ENCODE measurements at places on chromosomes 1 and 21. TPM values are rescaled to one million over a fixed set of nuclear protein-coding genes. Genes with fewer than 3 reads are reported as not detected.

MYOC gene
- not detected for total RNA-seq

C1orf21 gene
- 5.1 TPM for total RNA-seq

HS2ST1 gene
- total RNA-seq, result 20.9 TPM

GRCh38 chr1:150321826-150322166, 463 bp downstream of the PRPF3 start:
- H3K27me3 ChIP-seq, result no peaks in the 10 kb centered on the region
- DNase-seq, result peak; percentile 22
- H3K4me3 ChIP-seq, result peak overlapping the region; percentile 100
- peaks cover 32% of the 10 kb centered on the region for H3K4me1 ChIP-seq
- peak overlapping the region; percentile 100 for H3K27ac ChIP-seq

GRCh38 chr1:160370561-160371345, 3.9 kb downstream of the NHLH1 start:
- DNase-seq, result no peak
- H3K36me3 ChIP-seq, result no peaks in the 10 kb centered on the region
- peaks cover 10% of the 10 kb centered on the region for H3K4me1 ChIP-seq
- H3K4me3 ChIP-seq, result no peak overlapping the region
- no peak overlapping the region for H3K27ac ChIP-seq
- peaks cover 3% of the 10 kb centered on the region for H3K27me3 ChIP-seq

DNA sequence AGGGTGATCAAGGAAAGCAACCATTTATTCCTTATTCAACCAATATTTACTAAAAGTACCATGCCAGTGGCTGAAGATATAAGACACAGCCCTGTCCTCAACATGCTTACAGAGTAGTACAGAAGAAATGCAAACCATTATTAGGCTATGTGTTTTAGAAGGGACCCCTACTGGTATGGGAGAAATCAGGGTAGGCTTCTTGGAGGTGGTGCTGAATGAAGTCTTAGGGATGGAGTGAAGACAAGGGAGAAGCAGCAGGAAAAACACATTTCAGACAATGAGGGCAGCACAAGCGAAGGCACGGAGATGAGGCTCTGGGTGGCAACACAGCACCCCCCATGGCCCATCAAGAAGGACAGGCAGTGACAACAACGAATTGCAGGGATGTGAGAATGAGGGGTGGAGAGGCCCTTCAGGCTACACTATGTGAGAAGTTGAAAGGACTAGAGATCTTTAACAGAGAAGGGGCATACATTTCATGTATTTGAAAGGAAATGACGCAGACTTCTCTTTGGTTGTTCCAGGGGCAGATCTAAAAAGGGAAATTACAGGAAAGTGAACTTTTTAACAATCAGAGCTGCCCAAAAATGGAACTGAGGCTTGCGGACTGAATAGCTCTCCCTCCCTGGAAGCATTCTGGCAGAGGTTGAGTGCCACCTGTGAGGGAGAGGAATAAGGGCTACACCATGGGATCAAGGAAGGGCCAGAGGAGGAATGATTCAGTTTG, 16.8 kb upstream of the CD58 start:
- DNase-seq, result no peak
- H3K27me3 ChIP-seq, result peaks cover 2% of the 10 kb centered on the region
- H3K4me1 ChIP-seq, result peaks cover 5% of the 10 kb centered on the region
- H3K4me3 ChIP-seq, result no peak overlapping the region
- H3K36me3 ChIP-seq, result no peaks in the 10 kb centered on the region

DNA sequence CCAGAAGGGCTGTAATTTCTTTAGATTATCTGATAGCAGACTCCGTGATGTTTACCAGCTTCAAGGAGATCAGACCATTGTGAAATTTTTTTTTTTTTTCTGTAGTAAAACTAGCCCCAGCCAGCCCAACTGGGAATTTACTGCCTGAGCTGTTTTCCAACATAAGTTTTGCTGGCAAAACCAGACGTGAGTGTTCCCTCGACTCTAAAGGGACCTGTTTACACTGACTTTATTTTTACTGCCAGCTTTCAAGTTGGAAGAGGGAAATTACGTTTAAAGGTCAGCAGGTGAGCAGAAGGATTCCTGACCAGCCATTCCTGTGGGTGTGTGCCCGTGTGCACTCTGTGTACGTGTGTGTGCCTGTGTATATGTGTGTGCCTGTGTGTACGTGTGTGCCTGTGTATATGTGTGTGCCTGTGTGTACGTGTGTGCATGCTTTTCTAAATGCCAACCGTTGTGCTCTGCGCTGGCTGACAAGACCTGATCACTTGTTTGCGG, 374 bp downstream of the MAB21L3 start:
- no peak overlapping the region for H3K4me3 ChIP-seq
- no peaks in the 10 kb centered on the region for H3K36me3 ChIP-seq
- H3K27me3 ChIP-seq, result peaks cover 15% of the 10 kb centered on the region
- no peak for DNase-seq
- H3K27ac ChIP-seq, result no peak overlapping the region
- H3K4me1 ChIP-seq, result no peaks in the 10 kb centered on the region

DNA sequence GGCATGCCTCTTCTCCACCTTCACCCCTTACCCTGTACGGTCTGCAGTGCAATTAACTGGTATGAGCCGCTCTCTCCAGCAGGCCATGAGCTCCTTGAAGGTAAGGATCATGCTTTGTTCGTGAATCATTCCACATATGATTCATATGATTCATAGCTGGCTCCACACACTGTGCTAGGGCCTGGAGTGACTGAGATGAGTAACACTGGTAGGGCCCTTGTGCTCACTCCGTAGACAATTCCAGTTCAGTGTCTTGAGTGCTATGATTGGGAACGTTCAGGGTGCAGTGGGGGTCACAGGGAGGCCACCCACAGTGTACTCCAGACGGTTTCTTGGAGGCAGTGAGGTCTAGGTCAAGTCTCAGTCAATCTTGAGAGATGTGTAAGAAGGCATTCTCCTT, 239.8 kb downstream of the LMX1A start:
- H3K36me3 ChIP-seq, result no peaks in the 10 kb centered on the region
- peaks cover 28% of the 10 kb centered on the region for H3K27me3 ChIP-seq
- H3K4me3 ChIP-seq, result no peak overlapping the region

GRCh38 chr1:67019121-67019520, 34.8 kb downstream of the SLC35D1 start:
- H3K36me3 ChIP-seq, result peaks cover 37% of the 10 kb centered on the region
- H3K4me1 ChIP-seq, result no peaks in the 10 kb centered on the region
- no peaks in the 10 kb centered on the region for H3K27me3 ChIP-seq
- H3K4me3 ChIP-seq, result no peak overlapping the region

- H3K27ac ChIP-seq, result no peak overlapping the region
- peaks cover 5% of the 10 kb centered on the region for H3K27me3 ChIP-seq
Observed at GRCh38 chr1:178572604-178573003, 59.7 kb downstream of the TEX35 start.

- H3K36me3 ChIP-seq, result peaks cover 31% of the 10 kb centered on the region
- H3K27ac ChIP-seq, result peak within 1 kb of the TSS; percentile 94
- DNase-seq, result peak; percentile 95
- H3K4me1 ChIP-seq, result peaks cover 55% of the 10 kb centered on the region
Observed at GRCh38 chr1:19485362-19486187, at the start of gene CAPZB. Gene CAPZB, minus strand, starts transcription at chr1:19485539. Its CDS starts 101 bp downstream, at chr1:19485438.

- peaks cover 29% of the 10 kb centered on the region for H3K36me3 ChIP-seq
- no peak for DNase-seq
- no peak overlapping the region for H3K4me3 ChIP-seq
- H3K27me3 ChIP-seq, result no peaks in the 10 kb centered on the region
- H3K4me1 ChIP-seq, result no peaks in the 10 kb centered on the region
Observed at GRCh38 chr1:44881011-44881632, 38.1 kb upstream of the PTCH2 start.

GRCh38 chr1:206471415-206471801, 1.1 kb downstream of the IKBKE start:
- peak; percentile 40 for DNase-seq
- H3K27ac ChIP-seq, result peak overlapping the region; percentile 94
- H3K4me1 ChIP-seq, result peaks cover 77% of the 10 kb centered on the region

DNA sequence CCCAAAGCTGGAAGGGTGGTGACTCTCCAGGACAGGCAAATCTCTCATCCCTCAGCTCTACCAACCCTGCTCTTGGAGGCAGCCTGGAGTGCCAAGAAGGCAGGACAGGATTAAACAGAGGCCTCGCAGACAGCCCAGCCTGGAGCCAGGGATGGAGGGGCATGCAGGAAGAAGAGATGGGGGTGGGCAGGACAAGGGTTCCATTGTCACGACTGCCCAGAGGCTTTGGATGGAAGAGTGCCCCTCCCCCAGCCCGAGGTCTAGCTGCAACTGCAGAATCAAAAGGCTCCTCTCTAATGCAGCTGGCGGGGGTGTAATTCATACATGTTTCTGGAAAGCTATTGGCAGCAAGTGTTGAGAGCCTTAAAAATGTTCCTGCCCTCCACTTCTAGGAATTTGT, 8.8 kb downstream of the RAB7B start:
- no peak overlapping the region for H3K4me3 ChIP-seq
- no peak for DNase-seq
- H3K27me3 ChIP-seq, result peaks cover 13% of the 10 kb centered on the region

DNA sequence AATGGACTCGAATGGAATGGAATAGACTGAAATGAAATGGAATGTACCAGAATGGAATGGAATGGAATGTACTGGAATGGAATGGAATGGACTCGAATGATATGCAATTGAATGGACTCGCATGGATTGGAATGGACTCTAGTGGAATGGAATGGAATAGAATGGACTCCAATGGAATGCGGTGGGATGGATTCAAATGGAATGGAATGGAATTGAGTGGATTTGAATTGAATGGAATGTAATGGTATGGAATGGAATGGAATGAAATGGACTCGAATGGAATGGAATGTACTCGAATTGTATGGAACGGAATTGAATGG, 99.6 kb upstream of the FBXO28 start:
- H3K27me3 ChIP-seq, result no peaks in the 10 kb centered on the region
- H3K4me1 ChIP-seq, result no peaks in the 10 kb centered on the region
- no peak overlapping the region for H3K27ac ChIP-seq
- no peak for DNase-seq
- H3K4me3 ChIP-seq, result no peak overlapping the region
